Right ventricle myocardium superior (tissue), 1 donor: ENCODE measurements at places on chromosomes 11 and 22. TPM values are rescaled to one million over a fixed set of nuclear protein-coding genes. Genes with fewer than 3 reads are reported as not detected.

The MYOD1 gene
- total RNA-seq: not detected

The KCNJ11 gene
- 27.7 TPM for total RNA-seq

The PGM2L1 gene
- total RNA-seq: 1.9 TPM

The MCAM gene
- total RNA-seq: 41.9 TPM

The RCOR2 gene
- total RNA-seq: 9.9 TPM

The MS4A4A gene
- 15.2 TPM for total RNA-seq

The LRRC55 gene
- 0.13 TPM for total RNA-seq

The DCDC1 gene
- total RNA-seq: 0.11 TPM

The FOXRED1 gene
- 30.3 TPM for total RNA-seq

The CD248 gene
- total RNA-seq: 15.7 TPM

The LINC01488 gene
- total RNA-seq: 0.22 TPM

The OR10D3 gene
- total RNA-seq: not detected

The OR2AG2 gene
- not detected for total RNA-seq

The CRACR2B gene
- total RNA-seq: 18.9 TPM

The OR52A1 gene
- not detected for total RNA-seq

The SLC1A2 gene
- 2.0 TPM for total RNA-seq

The FAU gene
- 666 TPM for total RNA-seq

The TIRAP gene
- total RNA-seq: 7.2 TPM

The SHANK2 gene
- total RNA-seq: 0.11 TPM

The STIP1 gene
- 116 TPM for total RNA-seq

The SLC22A9 gene
- not detected for total RNA-seq

The SMTNL1 gene
- total RNA-seq: not detected

The OR51B2 gene
- not detected for total RNA-seq

The CERK gene
- total RNA-seq: 69.0 TPM

The GAS2L1 gene
- total RNA-seq: 24.4 TPM

The CHRM1 gene
- not detected for total RNA-seq

The THRSP gene
- total RNA-seq: 2.6 TPM

The MRGPRE gene
- total RNA-seq: 0.16 TPM

The DDI1 gene
- not detected for total RNA-seq

The TRIM49 gene
- total RNA-seq: not detected

The RAG1 gene
- 0.81 TPM for total RNA-seq

The SERPIND1 gene
- 0.08 TPM for total RNA-seq

The CLCF1 gene
- total RNA-seq: 0.27 TPM

The CHST1 gene
- total RNA-seq: 3.1 TPM

The FLRT1 gene
- 0.35 TPM for total RNA-seq

The OR51I1 gene
- not detected for total RNA-seq

The TTLL1 gene
- total RNA-seq: 7.8 TPM

The SPI1 gene
- 11.1 TPM for total RNA-seq

The GAL3ST1 gene
- 0.27 TPM for total RNA-seq

The RFPL3 gene
- not detected for total RNA-seq

The CABP4 gene
- 0.75 TPM for total RNA-seq
